ENCODE measurements at places on chromosomes 16 and 17.

GRCh38 chr17:55424893-55425540, 3.4 kb upstream of the MMD start:
- DNase-seq: no peak

DNA sequence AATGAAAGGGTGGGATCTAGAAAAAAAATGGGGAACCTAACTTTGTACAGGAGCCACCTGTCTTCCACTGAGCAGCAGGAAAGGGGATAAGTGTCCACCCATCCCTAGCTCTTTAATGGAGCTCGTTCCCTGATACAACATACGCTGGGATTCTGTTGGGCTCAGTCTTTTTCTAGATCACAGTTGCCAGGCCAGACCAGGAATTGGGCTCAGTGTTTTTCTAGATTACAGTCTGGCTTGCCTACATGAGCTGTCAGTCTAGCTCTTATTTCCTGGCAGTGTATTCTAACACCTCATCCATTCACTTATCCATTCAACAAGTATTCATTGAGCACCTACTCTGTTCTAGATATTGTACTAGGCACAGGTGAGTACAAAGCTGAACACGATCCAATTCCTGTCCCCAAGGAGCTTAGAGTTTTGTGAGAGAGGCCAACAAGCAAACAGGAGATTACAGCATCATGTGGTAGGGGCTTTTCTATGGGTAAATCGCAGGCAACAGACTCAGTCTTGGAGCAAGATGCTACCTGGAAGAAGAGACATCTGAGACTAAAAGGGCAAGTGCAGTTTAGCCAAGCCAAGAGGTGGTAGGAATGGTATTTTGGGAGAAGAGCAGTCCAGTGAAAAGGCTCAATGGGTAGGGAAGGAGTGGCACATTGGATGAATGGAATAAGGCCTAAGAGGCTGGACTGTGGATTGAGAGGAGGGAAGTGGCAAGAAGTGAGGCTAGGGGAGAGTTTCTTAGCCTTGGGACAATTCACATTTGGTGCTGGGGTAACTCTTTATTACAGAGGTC, 138.0 kb upstream of the HS3ST2 start:
- no peak for DNase-seq

DNA sequence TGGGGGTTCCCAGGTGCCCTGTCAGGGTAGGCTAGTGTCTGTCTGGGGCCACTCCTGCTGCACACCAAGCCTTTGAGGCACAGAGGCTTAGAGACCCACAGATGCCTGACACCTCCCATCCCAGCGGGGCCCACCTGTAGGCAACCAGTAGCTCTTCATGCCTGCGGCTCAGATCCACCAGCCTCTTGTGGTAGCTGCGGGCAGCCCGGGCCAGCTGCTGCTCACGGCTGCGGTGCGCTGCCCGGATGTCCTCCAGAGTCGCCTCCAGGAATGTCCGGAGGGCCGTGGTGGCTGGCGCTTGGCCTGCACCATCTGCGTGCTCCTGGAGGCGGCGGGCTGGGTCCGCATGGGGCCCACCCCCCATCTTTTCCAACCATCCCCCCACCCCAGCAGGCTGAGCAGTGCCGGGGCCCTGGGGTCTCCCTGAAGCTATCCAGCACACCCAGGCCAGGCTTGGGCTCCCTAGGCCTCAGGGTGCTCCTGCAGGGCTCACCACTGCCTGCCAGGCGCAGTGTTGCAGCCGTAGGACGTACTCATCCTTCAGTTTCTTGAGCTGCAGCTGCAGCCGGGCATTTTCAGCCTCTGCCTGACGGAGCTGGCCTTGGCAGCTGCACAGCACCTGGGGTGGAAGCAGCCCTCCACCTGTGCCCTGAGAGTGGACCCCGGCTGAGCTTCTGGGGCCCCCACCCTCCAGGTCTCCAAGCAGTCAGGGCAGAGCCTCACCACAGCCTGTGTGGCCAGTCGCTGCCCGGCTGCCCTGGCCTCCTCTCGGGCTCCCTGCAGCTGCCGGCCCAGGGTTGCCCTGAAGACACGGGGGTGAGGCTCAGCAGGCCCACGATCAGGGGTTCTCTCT, 1.8 kb downstream of the CCDC78 start:
- DNase-seq: no peak

- no peak for DNase-seq
Observed at GRCh38 chr17:30450125-30451027, 26.8 kb upstream of the GOSR1 start.

DNA sequence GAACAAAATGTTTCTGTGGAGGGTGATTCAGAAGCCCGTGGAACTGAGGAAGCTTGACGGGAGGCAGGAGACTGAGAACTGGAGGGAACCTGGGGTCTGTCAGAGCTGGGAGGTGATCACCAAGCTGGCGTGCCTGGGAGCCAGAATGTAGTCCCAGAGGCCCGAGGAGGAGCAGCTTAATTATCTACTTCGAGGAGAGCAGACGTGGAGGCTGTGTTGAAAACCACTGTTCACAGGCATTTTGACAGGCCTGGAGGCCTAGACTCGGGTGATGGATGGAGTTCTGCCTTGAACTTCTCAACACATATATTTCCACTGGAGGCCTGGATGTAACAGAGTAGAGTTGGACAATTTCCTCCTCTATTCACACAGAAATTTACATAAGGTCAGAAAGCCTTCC, 177.7 kb upstream of the SALL1 start:
- DNase-seq: no peak

GRCh38 chr17:17538417-17539391, 42.5 kb upstream of the RASD1 start:
- DNase-seq: no peak

DNA sequence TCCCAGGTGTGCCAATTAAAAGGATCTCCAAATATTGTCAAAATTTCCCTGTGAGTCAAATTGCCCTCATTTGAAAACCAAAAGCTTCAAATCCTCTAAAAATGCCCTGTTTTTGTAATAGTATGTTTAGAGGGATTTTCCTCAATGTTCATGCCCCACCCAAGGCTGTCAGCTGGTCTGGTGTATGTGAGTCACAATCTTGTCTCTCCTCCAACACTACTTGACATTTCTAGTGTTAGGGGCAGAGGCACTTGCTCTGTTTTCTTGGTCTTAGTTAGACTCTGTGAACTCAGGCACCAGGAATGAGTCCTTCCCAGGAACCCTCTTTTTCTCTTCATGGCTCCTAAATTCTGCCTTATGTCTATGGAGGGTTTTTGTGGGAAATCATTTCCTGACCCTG, 634.8 kb downstream of the KCNJ2 start:
- DNase-seq: no peak

DNA sequence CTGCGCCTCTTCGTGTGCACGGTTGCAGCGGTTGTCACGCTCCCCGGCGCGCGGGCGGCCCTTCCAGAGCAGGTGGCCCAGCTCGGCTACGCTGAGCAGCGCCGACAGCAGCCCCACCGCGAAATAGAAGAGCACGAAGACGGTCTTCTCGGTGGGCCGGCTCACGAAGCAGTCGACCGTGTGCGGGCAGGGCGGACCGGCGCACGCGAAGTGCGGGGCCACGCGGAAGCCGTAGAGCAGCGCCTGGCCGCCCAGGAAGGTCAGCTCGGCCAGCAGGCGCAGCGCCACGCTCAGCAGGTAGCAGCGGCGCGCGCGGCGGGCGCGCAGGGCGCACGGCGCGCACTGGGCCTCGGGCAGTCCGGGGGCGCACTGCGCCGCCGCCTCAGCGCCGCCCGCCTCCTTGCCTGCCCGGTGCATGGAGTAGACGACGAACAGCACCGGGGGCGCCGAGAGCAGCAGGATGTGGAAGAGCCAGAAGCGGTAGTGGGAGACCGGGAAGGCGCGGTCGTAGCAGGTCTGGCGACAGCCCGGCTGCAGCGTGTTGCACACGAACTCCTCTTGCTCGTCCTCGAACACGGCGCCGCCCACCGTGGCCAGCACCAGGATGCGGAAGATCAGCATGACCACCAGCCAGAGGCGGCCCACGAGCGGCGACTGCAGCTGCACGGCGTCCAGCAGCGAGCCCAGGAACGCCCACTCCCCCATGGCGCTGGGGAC, 1.3 kb downstream of the GJD3 start:
- no peak for DNase-seq

- DNase-seq: no peak
Observed at GRCh38 chr16:55500530-55501011, 8.3 kb upstream of the LPCAT2 start.

GRCh38 chr17:16873174-16874035, 98.5 kb downstream of the TNFRSF13B start:
- no peak for DNase-seq

DNA sequence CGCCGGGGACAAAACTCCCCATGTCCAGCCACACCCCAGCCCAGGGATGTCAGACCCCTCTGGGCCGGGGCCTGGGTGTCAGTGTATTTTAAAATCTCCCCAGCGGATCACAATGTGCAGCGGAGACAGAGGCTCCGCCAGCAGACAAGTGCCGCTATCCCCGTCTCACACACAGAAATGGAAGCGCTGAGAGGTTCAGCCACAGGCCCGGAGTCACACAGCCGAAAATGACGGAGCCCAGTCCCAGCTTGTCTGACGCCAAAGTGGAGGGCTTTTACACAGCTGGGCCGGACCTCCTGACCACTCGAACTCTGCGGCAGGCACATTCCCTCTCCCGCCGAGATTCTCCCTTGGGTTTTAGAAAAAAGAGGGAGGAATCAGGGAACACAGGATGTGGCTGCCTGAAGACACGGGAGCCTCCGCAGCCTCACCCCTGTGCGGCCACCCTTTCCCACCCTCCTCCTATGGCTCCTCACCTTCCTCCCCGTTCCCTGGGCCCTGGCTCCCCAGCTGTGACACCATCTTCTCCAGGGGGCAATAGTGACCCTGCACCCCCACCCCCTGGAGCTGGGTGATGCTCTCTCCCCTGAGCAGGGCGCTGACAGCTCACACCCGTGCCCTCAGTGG, 6.8 kb upstream of the OSGIN1 start:
- DNase-seq: no peak

DNA sequence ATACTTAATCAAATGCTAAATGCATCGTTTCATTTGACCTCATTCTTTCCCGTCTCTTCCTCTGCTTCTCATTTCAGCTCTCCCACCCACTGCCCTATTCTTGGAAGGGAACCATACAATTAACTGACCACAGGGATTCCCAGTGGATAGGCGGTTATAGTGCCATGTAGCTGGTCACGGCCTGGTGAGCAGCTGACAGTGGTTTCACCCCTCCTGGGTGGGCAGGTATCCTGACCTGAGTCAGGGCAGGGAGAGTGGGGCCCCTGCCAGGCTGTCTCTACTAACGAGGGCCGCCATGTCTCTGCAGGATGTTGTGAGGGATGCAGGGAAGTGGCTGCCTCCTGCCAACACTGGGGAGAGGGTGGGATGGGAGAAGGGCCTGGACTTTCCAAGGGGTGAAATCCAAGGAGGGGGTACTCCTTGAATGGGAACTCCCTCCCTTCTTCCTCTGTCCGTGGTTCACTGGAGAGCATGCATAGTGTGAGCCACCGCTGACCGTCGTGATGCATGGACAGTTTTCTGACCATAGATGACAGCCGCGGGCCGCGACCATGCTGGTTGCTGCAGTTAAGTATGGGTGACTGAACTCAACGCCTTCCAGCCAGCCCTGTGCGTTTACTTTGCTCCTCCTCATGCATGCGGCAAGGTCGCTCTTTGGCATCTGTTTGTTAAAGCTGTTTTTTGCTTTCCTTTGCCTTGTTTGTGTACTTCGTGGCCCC, 95.9 kb downstream of the RPTOR start:
- no peak for DNase-seq

- no peak for DNase-seq
Observed at GRCh38 chr16:30474074-30474452, 1.5 kb downstream of the ITGAL start.

DNA sequence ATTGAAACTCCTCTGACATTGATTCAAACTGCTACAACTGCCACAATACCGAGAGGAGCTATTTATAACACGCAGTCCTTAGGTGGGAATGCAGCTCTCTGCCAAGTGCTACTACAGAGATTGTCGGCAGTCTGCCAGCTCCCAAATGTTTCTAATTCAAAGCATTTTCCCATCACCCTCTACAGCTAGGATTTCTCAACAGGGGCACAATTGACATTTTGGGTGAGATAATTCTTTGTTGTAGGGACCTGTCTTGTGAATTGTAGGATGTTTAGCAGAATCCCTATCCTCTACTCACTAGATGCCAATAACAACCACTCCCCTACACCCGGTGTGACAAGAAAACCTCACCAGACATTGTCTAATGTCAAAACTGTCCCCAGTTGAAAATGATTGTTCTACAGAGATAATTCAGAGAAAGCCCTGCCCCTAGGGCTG, 7.8 kb upstream of the N4BP1 start:
- no peak for DNase-seq

DNA sequence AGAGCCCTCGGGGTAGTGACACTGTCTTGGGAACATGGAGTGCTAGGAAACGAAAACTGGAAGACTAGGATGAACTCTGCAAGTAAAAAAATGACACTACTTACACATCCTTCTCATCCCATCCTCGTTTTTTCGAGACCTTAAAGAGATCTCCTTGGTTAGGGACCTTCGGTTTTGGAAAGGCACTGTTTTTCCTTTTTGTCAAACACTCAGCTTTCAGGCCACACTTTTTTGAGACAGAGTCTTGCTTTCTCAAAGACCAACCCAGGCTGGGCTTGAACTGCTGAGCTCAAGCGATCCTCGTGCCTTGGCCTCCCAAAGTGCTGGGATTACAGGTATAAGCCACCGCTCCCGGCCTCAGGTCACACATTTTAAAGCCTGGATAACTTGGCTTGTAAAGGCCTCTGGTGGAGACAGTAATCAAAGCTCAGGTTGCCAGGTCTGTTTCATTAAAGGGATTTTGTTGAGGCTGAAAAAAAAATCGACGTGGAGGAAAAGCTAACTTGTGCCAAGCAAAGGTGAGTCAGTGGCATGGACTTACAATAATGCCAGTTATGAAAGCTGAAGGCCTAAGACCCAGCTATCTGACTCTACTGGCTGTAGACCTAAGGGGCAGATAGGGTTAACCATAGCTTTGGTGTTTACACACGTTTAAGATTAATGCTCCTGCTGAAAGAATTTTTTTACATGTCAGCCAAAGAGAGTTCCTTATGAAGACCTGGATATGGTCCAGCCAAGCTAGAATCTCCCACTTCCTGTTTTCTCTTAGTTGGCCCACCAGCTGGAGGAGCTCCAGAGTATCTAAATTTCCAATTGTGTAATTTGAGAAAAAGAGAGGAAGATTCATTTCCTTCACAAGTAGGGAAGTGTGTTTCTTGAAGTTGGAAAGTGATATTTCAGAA, 823 bp downstream of the NBR1 start:
- peak; percentile 21 for DNase-seq

DNA sequence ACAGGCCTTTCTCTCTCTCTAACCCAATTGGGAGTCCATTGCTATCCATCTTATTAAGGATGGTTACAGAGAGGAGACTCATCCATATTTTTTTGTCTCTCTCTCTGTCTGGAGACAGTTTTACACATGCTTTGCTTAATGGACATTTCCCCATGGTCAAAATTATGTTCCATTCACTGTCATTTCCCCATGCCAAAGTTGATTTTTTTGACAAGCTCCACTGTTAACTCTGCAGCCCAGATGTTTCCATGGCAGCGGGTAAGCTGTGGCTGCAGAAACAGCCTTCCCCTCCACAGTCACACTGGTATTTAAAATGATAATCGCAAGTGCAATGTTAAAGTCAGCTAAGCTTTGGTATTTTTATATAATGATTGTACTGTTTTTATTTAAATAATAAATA, 63.9 kb upstream of the HLF start:
- DNase-seq: no peak

DNA sequence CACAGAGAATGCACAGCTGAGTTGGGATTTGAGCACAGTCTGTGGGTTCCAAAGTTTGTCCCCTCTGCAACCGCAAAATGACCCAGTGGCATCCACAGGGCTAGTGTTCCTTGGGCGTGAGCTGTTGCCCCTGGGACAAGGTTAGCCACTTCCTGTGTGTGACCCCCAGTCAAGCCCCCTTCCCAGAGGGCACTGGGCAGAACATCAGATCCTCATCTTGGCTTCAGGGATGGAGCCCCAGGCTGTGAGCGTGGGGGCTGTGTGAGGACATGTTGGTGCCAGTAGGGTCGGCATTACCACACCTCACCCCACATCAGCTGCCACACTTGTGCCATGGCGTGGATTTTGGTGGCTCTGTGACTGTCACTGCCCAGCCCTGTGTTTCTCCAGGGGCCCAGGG, 55.3 kb downstream of the USP22 start:
- no peak for DNase-seq
